ENCODE measurements at places on chromosomes 5 and 9.
A peak's percentile ranks its signal among the peaks of the same experiment; 100 is the strongest.

- no peak for DNase-seq
Measured at GRCh38 chr5:138488481-138488945, 23.2 kb downstream of the EGR1 start.

DNA sequence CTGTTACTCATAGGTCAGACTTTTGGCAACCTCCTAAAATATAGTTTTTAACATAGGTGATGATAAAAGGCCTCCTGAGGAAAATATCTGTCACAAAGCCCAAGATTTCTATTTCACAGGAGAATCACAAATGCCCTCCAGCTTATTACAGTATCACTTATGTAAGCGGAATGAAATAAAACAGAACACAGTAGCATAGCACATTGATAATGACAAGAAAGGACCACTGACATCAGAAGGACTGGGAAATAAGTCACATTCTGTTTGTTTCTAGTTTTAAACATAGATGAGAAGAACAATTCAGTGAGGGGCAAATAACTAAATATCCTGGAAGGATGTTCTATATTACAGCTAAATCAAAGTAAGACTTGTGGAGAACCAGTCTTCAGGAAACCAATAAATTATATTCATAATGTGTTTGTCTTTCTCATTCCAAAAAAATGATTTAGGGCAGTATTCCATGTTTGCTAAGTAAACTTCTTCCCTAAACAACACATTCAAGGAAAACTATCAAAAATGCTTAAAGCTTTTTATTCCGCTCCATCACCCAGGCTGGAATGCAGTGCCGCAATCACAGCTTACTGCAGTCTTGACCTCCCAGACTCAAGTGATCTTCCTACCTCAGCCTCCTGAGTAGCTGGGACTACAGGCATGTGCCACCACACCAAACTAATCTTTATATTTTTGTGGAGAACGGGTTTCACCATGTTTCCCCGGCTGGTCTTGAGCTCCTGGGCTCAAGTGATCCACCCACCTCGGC, 20.8 kb upstream of the CTNNAL1 start:
- no peak for DNase-seq

- no peak for DNase-seq
Measured at GRCh38 chr5:91424638-91425436, 41.7 kb upstream of the ARRDC3 start.

- no peak for DNase-seq
Measured at GRCh38 chr5:35359859-35360258, 129.6 kb upstream of the PRLR start.

- peak; percentile 91 for DNase-seq
Measured at GRCh38 chr9:120394058-120394669, 185.8 kb downstream of the CDK5RAP2 start.

- no peak for DNase-seq
Measured at GRCh38 chr5:135348918-135349317, 50.1 kb downstream of the MACROH2A1 start.
